ENCODE measurements at places on chromosomes 7 and 10. TPM values are rescaled to one million over a fixed set of nuclear protein-coding genes. Genes with fewer than 3 reads are reported as not detected.

DNA sequence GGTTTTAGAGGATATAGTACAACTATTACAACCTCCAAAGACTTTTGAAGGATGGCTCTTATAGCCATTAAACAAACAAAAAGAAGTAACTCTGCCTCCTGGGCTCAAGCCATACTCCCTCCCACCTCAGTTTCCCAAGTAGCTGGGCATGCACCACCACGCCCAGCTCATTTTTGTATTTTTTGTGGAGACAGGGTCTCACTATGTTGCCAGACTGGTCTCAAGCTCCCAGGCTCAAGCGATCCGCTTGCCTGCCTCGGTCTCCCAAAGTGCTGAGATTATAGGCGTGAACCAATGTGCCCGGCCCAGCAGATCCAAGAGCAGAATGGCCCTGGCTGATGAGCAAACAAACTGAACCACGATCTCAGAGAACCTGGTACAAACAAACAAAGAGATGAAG lies 16.0 kb downstream of the NANOS1 start:
- DNase-seq = no peak

DNA sequence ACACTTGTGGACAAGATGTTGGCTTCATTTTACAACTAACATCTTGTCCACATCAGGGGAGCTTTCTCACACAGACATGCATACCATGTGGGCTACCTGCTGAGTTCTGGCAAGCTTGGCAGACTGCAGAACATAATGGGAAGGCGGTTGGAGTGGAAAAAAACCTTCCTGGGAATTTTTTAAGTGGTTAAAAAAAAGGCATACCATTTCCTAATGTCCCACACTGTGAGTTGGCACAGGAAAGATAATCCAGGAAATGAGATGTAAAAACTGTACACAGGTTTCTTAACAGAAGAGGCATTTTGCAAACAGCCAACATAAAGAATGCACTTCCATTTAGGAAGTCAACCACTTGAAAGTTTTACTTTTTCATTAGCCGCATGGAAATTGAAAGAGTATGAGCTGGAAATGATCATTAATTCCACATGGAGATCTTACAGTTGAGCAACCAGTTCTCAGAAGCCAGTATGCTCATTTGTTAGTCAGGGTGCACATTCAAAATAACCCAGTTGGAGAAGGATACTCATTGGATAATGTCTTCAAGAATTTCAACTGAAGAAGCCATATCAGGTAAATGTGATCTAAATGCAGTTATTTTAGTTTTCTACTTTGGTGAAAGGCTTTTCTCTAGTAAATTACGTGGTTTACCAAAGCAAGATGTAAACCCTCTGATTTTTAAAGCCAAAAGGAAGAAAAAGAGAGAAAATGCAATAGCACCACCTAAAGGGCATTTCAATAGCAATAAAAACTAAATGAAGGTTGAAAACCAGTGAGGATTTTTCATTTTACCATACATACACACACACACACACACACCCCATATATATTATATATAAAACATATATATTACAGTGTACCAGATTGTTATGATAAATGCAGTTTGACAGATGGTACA lies 194.0 kb downstream of the TAX1BP1 start:
- no peak for DNase-seq

DNA sequence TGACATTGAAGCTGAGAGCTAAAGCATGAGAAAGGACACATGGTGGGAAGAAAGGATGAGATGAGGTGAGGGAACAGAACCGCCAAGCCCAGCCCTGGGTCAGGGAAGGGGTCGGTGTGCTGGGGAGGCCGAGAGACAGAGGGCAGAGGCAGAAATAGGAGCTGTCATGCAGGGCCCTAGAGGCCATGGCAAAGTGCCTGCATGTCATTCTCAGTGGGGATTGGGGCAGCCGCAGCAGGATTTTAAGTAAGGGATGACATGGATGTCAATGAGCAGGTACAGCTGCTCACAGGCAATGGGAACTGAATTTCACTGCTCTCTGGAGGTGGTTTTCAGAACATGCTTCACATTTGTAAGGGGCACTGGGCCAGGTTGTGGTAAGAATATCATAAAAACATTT lies 227.4 kb downstream of the RAB11FIP2 start:
- DNase-seq = no peak

DNA sequence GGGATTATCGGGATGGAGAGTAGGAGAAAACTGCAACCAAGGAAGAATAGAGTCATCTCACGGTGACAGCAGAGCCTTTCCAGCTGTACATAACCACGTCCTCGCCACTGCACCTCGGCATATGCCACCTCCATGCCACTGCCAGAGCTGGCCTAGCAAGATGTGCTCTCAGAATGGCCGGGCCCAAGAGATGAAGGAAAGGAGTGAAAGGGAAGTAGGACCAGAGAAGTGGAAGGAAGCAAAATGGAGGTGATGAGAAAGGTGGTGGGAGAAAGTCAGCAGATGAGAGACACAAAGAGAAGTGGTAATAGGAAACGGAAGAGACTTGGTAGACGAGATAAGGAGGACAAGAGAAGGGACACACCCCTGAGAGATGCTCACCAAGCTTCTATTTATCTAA lies 8.0 kb upstream of the CALU start:
- DNase-seq = no peak

GRCh38 chr10:89653410-89653869 lies 8.4 kb upstream of the PANK1 start:
- DNase-seq = no peak

The PNLIPRP2 gene
- not detected for total RNA-seq

The GTF2I gene
- 153 TPM for total RNA-seq

The PAX2 gene
- not detected for total RNA-seq

The TUBAL3 gene
- total RNA-seq = not detected

The PCGF6 gene
- 18.9 TPM for total RNA-seq

The TMEM225B gene
- 0.29 TPM for total RNA-seq

The SMKR1 gene
- total RNA-seq = 0.72 TPM

The OR2A2 gene
- total RNA-seq = not detected

The MGAM2 gene
- total RNA-seq = not detected

The R3HCC1L gene
- total RNA-seq = 15.9 TPM
